NCI-H69 (cell line): ENCODE measurements at places on chromosomes 7 and 10.

DNA sequence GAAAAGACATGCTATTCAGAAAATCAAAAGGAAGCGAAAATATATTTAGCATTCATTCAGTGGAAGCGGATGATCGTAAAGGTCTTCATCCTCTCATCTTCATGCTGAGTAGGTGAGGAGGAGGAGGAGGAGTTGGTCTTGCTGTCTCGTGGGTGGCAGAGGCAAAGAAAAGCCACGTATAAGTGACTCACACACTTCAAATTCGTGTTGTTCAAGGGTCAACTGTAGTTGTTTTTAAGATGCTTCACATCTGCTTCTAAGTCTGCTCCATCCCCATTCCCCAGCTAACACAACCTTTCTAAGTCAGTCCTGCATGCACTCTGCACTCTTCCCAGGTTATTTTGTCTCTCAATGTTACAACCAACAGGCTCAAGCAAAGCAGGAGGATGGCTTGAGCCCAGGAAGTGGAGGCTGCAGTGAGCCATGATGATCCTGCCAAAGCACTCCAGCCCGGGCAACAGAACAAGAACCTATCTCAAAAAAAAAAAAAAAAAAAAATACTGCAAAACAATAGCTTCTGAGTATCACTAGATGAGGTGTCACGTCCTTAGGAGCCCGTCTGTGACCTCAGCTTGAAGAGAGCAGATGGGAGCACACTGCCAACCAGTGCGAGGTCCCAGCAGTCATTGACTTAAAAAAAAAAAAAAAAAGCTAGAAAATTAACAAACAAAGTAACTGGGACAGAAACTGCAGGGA is 70.5 kb downstream of the SFMBT2 start:
- DNase-seq: no peak

GRCh38 chr10:68276224-68276623 is 44.3 kb upstream of the ATOH7 start:
- no peak for DNase-seq

GRCh38 chr10:101000915-101001658 is 1.5 kb downstream of the LZTS2 start:
- DNase-seq: no peak

DNA sequence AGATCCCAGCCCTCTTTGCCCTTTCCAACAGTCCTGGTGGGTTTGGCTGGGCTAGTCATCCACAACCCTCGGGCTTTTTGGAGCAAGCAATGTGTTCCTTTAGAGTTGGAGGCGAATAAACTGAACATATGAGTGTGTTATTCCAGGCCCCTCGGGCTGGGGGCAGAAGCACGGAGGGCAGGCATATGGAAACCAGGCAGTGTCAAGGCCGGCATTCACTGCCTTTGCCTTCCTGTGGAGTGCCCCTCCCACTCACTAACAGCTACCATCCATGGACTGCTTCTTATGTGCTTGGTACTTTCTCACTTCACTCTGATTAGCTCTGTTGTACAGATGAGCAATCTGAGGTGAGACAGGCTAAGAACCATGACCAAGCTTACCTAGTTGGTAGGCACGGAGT is 53.9 kb upstream of the EFCAB10 start:
- no peak for DNase-seq

DNA sequence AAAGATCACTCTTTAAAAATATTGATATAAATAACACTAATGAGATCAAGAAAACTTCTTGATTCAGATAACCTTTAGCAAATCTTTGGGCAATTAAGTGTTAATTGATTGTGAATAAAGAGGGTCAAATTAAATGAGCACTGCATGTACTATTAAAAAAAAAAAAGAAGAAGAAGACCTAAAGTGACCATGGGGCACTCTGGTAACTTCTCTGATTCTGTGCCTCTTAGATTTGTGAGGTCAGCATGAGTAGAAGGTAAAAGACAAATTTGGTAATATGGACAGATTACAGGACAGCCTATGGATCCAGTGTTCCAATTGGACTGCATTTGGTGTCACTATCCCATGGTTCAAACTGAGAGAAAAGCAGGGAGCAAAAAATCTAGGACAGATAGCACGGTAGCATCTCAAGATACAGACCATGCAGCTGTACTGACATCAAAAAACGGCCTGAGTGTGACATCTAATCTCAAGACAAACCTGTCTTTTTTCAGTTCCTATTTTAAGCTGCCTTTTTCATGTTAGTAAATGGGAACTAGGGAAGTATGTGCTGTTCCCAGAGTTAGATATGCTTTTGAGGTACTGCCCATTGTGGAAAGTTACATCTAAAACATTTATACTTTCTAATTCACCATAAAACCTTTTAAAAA is 128.0 kb downstream of the KCND2 start:
- DNase-seq: no peak

- DNase-seq: peak; percentile 32
Measured at GRCh38 chr7:80288175-80289122, 153.8 kb downstream of the GNAI1 start.

DNA sequence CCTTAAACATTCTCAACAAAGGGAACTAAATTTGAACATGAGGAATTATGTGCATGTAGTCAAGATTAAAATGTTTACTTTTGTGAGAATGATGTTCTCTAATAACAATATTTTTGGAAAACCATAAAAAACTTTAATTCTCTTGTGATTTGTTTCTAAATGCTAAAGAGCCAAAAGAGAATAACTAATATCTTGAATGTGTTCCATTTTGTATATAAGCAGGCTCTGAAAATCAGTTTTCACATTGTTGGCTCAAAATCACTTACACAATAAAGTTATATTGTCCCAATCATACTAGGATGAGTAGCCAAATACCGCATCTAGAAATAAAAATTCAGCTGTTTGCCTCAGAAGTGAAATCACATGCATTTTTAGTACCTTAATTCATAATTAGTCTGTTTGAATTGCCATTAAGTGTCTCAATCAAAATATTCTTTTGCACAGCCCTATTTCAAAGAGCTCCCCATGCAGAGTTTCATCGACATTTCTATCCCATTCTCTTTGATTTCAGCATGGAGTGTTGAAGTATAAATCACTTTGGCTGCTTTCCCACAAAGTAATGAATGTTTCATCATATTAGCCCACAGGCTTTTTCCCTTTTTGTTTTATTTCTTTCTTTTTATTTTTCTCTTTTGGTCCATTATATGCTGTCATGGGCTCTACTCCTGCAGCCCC is 420.3 kb upstream of the POM121L12 start:
- no peak for DNase-seq

- DNase-seq: no peak
Measured at GRCh38 chr10:71293446-71294084, 25.5 kb upstream of the SLC29A3 start.

- DNase-seq: no peak
Measured at GRCh38 chr7:135943134-135943879, 33.9 kb downstream of the MTPN start.

DNA sequence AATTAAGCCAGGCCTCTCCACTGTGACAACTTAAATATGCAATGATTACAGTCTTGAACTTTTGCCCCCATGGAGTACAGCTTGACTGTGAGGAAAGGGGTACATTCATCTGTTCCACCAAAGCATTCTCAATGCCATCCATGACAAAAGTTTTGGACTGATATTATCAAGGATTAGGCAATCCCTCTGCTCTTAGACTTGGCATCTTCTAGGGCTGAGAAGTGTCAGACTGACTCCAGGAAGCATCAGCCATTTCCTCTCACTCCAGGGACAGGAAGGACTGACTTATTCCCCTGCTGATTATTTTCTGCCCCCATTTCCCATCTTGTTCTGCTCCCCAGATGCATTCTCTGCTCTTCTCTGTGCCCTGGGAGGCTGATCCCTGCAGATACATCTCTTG is 69.7 kb downstream of the ZNF365 start:
- no peak for DNase-seq

GRCh38 chr10:80617807-80618206 is 80.1 kb downstream of the SH2D4B start:
- no peak for DNase-seq

DNA sequence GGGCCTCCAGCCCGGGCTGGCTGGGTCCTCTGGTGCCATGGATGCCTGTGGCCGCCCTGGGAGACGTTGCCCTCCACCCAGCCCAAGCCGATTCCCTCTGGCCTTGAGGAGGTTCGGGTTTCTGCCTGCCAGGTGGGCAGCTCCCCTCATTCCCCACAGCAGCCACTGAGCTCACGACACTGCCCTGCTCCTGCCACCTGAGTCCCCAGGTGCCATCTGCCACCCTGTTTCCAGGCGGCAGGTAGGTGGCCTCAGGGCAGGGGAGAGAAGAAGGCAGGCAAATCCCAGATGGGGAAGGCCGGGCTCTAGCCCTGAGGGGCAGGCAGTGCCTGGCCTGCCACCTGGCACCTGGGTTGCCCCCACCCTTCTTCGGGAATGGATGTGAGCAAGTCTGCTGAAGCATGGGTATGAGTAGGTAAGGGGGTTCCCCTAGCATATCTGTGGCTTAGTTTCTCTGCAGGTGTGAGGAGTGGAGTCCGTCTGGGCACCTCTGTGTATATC is 92.2 kb upstream of the PPIF start:
- DNase-seq: peak; percentile 92

- DNase-seq: no peak
Measured at GRCh38 chr10:129629911-129630310, 162.9 kb downstream of the MGMT start.

- DNase-seq: no peak
Measured at GRCh38 chr7:44960011-44960580, 18.7 kb downstream of the MYO1G start.

DNA sequence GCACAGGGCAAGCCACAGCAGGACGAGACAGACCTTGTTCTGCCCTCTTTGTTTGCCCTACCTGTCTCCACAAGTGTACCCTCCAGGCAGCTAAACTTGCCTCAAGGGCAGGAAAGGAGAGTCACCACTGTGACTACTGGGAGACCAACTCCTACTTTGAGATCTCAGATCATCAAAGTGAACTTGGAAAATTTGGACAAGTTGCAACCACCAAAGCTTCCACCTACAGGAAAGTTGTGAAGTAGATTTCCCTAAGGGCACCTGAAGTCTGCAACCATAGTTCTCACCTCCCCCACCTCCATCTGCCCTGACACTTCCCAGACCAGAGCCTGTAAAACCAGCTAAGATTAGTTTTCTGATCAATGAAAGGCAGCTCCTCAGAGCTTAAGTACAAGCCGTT is 2.5 kb upstream of the WDR91 start:
- DNase-seq: no peak

GRCh38 chr7:100472854-100473499 is 6.0 kb downstream of the TSC22D4 start:
- DNase-seq: no peak
